MG63 (cell line): ENCODE measurements at places on chromosomes 3 and 15. TPM values are rescaled to one million over a fixed set of nuclear protein-coding genes. Genes with fewer than 3 reads are reported as not detected.

- no peak for DNase-seq
Observed at GRCh38 chr3:195559723-195560409, 16.7 kb upstream of the PPP1R2 start.

DNA sequence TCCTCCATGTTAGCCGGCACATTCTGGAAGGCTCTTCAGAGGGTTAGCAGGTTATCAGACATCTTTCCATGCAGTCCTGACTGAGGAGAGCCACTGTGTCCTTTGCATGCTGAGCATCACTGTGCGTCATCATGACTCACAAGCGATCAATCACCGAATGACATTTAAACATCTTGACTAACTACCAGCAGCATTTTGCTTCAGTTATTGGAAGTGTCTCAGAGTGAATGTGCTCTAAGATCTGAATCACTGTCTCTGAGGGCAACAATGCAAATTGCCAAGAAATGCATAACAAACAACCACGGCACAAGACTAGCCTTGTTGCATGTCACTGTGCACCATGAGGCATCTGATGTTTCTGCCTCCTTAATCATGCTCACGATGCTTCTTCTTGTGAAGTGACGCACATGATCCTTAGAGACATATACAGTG lies 18.3 kb upstream of the ATP8B4 start:
- peak; percentile 76 for DNase-seq

DNA sequence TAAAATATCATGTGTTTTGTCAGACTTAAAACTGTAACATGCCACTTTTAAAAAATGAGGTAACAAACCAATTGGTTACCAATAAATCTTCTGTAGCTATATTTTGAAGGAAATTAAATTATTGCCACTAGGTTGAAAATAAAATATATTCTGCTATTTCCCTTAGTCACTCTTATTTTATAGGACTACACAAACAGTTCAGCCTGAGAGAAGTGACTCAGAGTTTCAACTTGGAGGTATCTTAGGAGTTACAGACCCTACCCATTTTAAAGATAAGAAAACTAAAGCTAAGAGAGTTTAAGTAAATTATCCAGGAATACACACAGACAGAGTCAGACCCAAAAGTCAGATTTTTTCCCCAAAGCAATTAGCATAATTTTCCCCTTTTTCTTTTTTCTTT lies 65.1 kb downstream of the PIK3CB start:
- DNase-seq: no peak

GRCh38 chr3:47004369-47005211 lies 25.1 kb downstream of the NBEAL2 start:
- no peak for DNase-seq

- peak; percentile 68 for DNase-seq
Observed at GRCh38 chr3:111617912-111618601, 22.9 kb upstream of the ZBED2 start.

DNA sequence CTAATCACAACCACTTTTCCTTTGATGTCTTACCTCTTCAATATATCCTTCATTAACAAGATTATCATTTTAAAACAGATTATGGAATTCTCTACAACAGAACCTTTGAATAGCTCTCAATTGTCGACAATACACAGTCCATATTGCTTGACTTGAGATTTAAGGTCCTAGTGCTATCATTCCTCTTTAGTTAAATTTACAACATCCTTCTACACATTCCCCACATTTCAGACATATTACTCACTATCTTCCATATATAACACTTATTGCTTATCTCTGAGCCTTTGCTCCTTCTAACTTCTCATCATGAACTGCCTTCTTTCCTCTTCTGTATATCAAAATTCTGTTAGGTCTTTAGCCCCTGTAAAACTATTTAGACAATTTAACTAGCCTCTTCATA lies 247.0 kb downstream of the STXBP5L start:
- no peak for DNase-seq

- no peak for DNase-seq
Observed at GRCh38 chr3:174776636-174777035, 82.5 kb upstream of the NAALADL2 start.

- DNase-seq: no peak
Observed at GRCh38 chr15:58142827-58143461, 4.8 kb downstream of the AQP9 start.

DNA sequence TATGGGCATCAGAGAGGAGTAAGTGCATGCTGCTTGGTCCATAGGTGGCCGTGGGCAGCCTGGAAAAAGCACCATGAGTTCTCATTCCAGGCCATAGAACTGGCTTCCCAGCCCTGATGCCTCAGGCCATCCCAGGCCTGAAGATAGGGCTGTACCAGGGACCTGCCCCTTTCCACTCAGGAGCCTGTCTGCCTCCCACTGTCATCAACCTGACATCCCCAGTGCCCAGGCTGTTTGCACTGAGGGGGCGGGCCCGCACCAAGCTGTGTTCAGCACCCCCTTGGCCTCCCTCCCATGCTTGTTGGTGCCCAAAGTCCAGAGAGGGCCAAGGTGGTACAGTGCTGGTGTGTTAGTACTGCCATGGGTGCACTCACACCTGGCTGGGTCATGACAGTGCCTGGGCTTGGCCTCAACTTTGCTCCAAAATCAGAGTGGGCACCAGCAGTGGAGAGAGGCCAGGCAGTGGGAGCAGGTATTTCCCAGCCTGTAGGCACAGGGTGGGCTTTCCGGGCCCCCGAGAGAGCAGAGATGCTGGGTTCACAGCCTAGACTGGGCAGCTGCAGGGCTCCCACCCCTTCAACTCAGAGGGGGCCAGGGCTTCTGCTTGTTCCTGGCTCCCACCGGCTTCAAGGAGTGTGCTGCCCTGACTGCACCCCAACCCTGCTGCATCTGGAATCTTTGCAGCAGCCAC lies 556.1 kb downstream of the SI start:
- DNase-seq: no peak

GRCh38 chr15:49235446-49236124 lies 65.5 kb downstream of the GALK2 start:
- peak; percentile 36 for DNase-seq

DNA sequence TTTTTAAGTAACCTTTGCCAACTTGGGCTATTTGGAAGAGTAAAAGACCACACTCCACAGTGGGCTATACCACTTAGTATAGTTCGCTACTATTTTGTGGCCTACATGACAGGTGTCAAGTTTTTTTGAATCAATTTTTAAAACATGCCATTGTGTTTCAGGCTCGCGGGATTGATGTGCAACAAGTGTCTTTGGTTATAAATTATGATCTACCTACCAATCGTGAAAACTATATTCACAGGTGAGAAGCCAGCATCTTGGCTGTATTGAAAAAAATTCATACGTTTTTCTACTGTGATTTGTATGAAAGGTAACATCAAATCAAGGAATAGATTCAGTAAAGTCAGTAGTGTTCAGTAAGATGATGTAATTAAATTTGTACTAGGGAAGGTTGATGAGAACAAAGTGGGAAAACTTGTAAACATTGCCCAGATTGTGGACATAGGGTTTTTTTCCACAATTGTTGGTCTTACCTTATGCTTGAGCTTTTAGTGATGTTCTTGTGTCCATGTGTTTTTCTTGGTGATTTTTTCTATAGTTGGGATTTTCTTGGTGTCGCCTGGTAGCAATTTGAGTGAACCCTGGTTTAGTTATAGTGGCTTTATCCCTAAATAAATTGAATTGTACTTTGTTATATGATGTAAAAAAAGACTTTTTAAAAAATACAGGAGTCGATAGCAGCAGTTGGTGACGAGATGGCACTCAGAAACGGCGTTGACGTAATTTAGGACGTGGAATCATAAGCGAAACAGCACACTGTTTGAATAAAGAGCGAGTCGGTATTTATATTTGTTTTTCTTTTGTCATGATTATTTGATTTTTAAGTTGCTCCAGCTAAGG lies 4.5 kb downstream of the EIF4A2 start:
- DNase-seq: no peak

DNA sequence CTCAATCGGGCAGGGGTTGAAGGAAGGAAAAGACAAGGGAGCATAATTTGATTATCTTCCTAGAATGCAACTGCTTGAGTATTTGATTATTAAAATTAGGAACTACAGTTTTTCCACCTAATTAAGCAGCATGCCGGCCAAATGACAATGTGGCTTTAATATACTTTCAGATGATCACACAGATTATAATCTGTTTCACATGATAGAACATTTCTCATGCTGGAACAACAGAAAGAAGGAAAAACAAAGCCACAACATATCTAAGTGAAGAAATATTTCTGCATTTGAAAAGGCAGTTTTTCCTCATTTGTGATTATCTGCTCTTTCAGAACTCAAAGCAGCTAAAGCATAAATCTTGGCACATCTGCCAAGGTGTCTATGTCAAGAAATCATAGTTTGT lies 82.7 kb downstream of the STRIT1 start:
- DNase-seq: no peak

- no peak for DNase-seq
Observed at GRCh38 chr3:18501679-18502343, 76.7 kb upstream of the SATB1 start.

DNA sequence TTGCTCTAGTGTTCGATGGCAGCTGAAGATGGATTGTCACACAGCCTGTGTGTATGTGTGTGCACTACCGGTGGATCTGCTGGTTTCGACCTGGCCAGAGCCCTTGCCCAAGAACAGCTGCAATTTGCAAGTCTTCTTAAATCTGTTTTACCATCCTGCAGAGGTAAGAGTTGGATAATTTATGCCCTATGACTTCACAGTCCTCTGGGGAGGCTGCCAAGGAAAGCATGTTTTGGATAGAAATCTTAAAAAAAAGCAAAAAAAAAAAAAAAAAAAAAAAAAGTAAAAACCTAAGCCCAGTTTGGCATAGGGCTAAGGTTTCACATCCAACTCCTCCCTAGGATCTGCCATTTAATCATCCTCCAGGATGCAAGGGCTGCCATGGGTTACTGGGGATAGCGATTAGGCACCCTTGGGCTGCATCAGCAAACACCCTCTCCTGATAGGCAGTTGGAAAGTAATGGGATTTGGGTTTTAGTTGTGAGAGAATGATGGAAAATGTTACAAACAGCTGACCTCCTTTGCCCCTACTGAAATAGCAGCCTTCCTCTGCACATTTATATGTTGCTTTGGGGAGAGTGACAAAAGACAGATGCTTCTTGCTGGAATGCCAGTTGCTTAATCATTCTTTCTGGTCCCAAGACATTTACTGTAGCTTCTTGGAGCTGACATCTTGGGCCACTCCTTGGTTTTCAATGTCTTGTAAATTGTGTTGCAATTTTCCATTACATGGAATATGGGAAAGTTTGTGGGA lies 35.4 kb downstream of the CD200R1L start:
- DNase-seq: peak; percentile 84

GRCh38 chr3:61237858-61238257 lies 13.4 kb downstream of the FHIT start:
- DNase-seq: no peak

DNA sequence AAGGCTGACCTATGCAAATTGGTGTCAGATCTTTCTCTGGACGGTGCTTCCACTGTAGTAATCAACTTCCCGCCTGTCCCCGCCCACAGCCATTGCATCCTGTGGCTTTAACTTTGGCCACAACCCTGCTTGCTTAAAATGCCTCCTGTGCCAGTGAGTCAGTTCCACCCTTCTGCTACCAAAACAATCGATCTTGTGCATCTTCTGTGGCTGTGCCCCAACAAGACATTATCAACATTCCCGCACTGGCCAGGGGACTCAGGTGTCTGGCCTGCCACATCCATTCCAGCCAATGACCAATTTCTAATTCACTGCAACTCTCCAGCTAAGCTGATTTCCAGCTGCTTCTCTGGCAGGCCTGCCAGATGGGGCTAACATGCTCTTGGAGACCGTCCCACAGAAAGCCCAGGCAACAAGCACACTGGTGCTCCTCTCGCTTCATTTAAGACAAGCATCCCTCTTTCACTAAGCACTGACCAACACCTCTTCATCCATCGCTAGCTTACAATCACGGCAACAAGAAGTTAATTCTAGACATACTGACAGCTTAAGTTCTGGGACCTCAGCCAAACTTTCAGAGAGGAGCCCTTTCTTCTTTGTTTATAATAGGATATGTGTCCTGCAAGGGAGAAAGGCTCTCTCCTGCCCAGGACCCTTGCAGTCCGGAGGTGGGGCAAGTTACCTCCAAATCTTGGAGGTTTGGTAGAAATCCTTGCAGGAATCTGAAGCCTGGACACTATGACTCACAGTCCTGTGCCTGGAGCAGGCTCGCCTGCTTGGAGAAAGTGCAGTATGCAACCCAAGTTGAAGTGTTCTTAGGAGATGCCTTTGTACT lies 6.7 kb downstream of the CA12 start:
- peak; percentile 87 for DNase-seq

GRCh38 chr3:14535616-14536015 lies 4.5 kb downstream of the GRIP2 start:
- no peak for DNase-seq

DNA sequence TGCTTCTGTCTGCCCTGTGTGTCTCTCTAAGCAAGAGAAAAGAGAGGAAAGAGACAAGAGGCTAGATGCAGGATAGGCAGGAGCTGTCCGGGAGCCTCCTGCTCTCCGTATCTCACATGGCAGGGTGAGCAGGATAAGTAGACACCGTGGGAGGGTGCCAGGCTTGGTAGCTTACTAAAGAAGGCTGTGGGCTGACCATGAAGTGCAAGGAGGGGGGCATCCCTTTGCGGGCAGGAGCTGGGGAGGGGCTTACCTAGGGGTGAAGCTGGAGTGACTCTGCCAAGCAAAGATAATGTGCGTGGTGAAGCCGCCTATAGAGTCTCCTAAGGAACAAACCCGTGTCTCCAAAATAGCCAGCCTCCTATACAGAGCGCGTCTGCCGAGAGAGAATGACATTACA lies 33.7 kb upstream of the TMC3 start:
- no peak for DNase-seq

DNA sequence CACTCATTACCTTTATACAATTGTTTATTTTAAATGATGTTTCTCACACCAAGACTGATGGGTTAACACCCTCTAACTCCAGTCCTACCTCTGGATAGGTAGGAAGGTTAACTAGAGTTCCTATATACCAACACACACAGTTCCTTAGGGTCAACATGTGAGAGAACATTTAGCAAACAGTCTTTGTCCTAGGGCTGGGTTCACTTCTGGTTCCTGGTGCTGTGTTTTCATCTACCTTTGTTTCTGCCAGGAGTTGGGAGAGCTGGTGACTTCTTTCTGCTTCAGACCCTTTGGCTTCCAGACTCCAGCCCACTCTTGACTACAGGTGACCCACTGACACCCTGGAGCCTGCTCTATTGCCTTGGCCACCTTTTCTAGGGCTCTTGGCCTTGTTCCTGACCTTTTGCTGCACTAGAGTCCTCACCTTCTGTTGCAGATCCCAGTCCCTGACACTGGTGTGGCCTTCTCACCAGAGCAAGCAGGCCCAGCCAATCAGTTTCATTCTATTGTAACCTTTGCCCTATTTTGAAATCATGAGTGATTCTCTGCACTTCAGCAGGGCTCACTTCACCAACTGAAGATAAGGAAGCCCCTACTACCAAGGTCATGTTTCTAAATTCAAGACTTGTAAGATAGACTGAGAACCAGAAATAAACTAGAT lies 50.0 kb upstream of the SECISBP2L start:
- no peak for DNase-seq

- no peak for DNase-seq
Observed at GRCh38 chr3:16207031-16207430, 32.6 kb downstream of the GALNT15 start.

Gene STRIT1
- not detected in 2 replicates for total RNA-seq

Gene TUSC7
- total RNA-seq: not detected in 2 replicates

Gene CCDC39
- not detected in 2 replicates for total RNA-seq

Gene STXBP5L
- not detected in 2 replicates for total RNA-seq

Gene TM4SF18
- 4.5 and 6.4 TPM in 2 replicates for total RNA-seq

Gene ENTPD3
- not detected in 2 replicates for total RNA-seq

Gene CACNA2D2
- total RNA-seq: not detected in 2 replicates
